ENCODE measurements at places on chromosomes 3 and 15.

- peak; percentile 47 for DNase-seq
These were observed 113.2 kb downstream of the PPP2R3A start for GRCh38 chr3:136078421-136079364.

GRCh38 chr3:81375921-81376320 lies 385.5 kb downstream of the GBE1 start:
- DNase-seq: peak; percentile 5

DNA sequence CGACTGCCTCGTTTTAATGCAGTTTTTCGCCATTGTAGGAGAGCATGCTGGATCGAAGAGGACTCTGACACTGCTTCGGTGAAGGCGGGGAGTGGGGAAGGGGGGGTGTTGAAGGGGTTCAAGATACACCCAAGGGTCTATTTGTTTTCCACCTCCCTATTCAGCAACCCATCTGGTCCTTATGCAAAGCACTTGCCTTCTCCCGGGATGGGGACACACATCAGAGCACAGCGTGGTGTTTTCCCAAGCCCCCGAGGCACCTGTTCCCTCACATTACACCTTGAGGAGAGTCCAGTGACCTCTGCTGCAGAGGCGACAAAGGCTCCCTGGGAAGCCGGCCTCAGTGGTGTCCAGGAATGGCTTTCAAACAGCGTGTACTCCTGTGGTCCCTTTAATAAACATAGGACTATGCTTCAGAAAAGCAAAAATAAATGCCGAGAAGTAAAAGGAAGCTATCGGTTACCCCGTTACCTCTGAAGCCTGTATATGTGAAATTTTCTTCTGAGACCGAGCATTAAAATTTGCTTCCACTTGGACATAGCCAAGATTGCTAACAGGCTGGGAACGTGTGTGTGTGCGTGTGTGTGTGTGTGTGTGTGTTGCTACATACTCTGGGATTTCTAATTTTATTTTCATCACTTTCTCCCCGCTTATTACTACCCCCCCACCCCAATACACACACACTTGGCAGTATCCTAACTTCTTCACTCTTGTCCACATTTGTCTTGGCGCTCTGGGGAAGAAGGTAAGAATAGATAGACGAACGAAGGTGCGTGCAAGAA lies 53.2 kb downstream of the CCDC54 start:
- DNase-seq: peak; percentile 62

DNA sequence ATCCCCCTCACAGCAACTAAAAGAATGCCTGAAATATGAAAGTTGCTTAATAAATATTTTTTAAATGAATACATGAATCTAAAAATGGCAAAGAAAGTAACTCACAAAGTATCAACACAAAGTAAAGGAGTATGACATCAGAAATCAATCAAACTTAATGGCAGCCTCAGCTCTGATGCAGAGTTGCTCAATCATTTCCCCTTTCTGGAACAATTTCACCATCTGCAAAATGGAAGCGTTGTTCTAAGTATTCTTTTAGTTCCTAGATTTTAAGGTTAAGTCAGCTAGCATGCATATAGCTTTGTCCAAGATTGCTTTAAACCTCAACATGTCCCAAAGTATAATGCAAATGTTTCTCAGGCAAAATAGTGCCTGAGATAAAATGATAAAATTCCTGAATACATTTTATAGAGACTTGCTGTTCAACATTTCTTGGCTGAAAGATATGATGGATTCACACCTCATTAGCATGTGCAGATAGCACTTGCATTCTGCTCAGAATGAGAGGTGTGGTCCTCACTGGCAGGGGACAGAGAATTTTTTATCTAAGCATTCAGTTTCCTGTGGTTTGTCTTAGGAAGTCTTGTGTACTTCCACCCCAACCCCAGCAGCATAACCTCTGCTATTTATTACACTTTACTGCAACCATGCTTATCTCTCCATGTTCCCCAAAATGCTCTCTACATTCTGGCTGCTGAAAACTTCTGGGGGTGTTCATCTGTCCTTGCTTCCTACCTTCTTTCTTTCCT lies 429.3 kb downstream of the GRM7 start:
- no peak for DNase-seq

- no peak for DNase-seq
These were observed 155.5 kb upstream of the ROPN1 start for GRCh38 chr3:124147429-124147828.

DNA sequence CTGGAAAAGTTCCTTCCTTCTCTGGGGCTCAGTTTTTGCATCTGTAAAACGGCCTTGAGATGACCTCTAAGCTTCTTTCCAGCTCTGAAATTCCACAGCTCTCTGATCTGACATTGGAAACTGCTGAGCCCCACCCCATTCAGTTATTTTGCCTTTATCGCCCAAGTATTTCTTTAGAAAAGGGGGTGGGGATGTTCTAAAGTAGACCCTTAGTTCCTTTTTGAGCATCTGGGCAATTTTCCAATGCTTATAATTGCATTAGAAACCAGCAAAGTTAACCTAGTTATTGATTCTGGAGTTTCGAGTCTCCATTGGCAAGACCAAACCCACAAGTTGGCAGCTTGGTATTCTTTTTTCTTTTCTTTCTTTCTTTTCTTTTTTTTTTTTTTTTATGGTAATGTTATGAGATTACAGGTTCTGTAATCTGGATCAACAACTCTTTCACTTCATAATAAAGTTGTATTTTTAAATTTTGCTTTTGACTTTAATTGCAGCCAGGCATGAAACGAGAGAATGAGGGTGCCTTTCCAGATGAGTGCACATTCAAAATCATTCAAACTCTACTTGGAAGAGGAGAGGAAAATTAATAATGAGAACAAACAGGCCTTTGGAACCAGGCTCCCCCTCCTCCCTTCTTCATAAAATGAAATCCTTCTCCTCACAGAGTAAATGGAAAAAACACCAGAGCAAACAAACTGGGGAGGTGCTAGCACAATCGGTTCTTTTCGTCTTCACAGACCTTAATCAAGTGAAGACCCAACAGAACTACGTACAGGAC lies 76.8 kb upstream of the LRIG1 start:
- DNase-seq: no peak

DNA sequence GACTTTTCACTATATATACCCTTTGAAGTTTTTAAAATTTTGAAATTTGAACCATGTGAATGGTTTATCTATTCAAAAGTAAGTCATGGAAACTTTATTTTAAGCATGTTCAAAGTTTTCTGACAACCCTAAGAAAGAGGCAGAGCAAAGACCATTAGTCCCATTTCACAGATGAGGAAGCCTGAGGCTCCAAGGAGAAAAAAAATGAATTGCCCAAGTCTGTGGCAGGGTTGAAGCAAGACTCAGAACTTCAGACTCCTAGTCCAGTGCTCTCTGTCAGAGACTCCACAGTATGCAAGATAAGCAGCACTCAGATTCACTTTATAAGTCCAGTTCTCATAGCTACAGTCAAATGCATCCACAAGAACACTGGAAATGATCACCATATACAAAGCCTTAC lies 4.5 kb downstream of the RAB43 start:
- no peak for DNase-seq

DNA sequence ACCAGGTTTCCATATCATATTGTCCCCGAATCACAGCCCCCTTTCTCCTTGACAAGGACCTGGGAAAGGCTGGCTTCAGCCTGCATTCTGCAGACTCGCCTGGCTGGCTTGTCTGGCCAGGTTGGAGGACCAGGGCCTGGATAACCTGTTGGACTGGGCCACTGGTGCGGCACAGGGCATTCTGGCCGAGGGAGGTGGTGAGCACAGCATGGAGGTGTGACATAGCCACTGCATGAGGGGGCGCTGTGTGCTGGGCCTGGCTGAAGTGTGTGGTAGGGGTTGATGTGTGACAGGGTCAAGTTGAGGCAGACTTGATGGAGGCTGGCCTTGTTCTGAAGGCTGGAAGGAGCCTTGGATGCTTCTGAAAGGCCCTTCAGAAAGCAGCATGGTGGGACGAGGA lies 2.9 kb downstream of the ESYT3 start:
- DNase-seq: no peak

DNA sequence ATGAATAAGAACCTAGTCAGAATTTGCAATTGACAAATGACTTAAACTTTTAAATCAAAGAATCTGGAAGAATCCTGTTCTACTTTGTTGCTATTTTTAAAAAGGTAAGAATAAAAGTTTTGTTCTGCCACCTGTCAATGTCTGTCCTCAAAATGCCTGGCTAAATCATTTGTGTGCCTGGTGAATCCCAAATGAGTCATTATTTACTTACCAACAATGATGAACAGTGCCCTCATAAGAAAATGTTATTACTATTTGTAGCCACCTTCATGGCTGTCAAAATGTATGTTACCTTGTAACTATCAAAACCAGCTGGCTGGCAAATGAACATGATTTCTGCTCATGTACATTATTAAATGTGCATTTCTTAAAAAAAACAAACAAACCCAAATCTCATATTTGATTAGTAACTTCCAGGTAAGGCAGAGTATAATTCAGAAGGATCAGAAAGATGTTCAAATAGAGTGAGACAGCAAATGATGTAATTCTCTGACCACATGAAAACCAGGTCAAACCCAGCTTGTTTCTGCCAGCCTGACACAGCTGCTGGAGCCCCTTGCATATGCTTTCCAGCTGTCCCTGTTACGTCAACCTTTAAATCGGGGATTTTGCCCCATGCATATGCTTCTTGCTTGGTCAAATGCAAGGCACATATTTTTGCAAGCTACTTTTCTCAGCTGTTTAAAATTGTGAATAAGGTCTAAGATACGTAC lies 137.9 kb downstream of the SSR3 start:
- DNase-seq: peak; percentile 4

GRCh38 chr3:118504906-118505305 lies 529.7 kb downstream of the IGSF11 start:
- DNase-seq: no peak

- peak; percentile 23 for DNase-seq
These were observed 14.2 kb upstream of the TSEN2 start for GRCh38 chr3:12470111-12470510.

Data from iris pigment epithelial cell (primary cell).